ENCODE measurements at places on chromosomes 3 and 15. TPM values are rescaled to one million over a fixed set of nuclear protein-coding genes. Genes with fewer than 3 reads are reported as not detected.

GRCh38 chr3:122263058-122263457 is 62.0 kb upstream of the CSTA start:
- no peak for DNase-seq

GRCh38 chr3:156957715-156958114 is 131.6 kb downstream of the LEKR1 start:
- no peak for DNase-seq

GRCh38 chr3:42229942-42230688 is 35.9 kb downstream of the CCK start:
- peak; percentile 45 for DNase-seq

DNA sequence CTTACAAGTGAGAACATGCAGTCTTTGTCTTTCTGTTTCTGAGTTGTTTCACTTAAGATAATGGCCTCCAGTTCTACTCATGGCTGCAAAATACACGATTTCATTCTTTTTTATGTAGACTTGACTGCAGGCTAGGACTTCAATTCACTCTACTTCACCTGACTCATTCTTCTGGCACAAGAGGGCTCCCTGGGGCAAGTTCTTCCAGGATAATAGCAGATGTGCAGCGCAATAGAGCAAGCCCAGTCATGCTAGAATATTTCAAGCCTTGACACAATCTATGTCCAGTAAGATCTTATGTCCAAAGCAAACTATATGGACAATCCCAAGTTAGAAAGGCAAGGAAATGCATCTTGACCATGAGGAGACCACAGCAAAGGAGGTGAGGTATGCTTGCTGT is 211.7 kb upstream of the GADL1 start:
- DNase-seq: peak; percentile 89

- no peak for DNase-seq
Observed at GRCh38 chr15:68504681-68505170, 72.8 kb upstream of the ITGA11 start.

GRCh38 chr3:195094191-195094921 is 176.6 kb downstream of the XXYLT1 start:
- DNase-seq: no peak

The ATG7 gene
- 39.2 TPM for total RNA-seq

The CLDN16 gene
- not detected for total RNA-seq

The ITPKA gene
- 0.44 TPM for total RNA-seq
